ENCODE measurements at places on chromosomes 2 and 18.

GRCh38 chr2:241788572-241788971, 11.9 kb downstream of the GAL3ST2 start:
- DNase-seq = no peak

DNA sequence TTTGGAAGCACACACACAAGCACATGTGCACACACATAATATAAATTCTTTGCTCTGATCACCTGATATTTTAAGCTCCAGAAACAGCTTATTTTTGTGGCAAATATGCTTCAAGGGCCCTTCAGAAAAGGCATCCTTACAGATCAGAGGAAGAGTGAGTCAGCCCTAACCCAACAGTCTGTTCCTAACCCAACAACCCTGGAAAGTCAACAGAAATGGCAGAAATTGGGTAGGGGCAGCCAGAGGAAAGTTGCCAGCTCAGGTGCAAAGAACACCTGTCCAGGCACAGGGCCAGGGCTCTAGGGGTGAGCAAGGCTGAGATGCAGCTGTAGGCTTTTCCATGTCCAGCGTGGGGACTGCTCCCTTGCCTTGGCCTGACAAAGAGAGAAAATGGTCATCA, 6.4 kb upstream of the NCKAP5 start:
- DNase-seq = no peak

DNA sequence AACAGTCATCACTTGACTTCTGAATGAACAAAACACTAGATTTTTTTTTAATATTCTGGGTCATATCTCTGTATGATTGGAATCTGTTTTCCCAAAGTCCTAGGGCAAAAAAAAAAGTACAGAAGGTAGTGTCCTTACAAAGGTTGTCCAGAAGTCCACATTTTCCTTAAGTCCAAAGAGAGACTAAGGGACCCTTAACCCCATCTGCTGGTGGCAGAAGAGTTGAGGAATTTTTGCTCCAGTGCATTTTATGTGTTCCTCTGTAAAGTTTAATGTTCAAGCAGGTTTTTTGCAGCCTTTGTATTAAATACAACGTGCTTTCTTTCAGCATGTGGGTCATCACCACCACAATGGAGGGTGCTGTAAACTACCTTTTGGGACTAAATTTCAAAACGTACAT, 215.9 kb downstream of the SP3 start:
- no peak for DNase-seq

DNA sequence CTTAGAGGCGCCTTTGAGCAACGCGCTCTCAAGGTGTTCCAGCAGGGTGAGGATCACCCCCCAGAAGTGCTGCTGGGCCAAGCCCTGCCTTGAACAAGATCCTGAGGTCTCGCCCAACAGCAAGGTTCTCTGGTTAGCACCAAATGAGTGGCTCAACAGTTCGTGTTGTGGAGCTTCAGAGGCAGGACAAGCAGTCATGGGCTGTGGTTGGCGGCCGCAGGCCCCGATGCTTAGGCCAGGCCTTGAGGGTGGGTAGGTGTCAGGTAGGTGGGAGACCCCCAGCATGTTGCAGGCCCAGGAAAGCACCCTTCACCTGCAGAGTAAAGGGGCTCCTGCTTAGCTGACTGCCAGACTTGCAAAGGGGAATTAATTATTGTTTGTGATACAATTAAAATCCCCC, 70.2 kb upstream of the FOSL2 start:
- no peak for DNase-seq

DNA sequence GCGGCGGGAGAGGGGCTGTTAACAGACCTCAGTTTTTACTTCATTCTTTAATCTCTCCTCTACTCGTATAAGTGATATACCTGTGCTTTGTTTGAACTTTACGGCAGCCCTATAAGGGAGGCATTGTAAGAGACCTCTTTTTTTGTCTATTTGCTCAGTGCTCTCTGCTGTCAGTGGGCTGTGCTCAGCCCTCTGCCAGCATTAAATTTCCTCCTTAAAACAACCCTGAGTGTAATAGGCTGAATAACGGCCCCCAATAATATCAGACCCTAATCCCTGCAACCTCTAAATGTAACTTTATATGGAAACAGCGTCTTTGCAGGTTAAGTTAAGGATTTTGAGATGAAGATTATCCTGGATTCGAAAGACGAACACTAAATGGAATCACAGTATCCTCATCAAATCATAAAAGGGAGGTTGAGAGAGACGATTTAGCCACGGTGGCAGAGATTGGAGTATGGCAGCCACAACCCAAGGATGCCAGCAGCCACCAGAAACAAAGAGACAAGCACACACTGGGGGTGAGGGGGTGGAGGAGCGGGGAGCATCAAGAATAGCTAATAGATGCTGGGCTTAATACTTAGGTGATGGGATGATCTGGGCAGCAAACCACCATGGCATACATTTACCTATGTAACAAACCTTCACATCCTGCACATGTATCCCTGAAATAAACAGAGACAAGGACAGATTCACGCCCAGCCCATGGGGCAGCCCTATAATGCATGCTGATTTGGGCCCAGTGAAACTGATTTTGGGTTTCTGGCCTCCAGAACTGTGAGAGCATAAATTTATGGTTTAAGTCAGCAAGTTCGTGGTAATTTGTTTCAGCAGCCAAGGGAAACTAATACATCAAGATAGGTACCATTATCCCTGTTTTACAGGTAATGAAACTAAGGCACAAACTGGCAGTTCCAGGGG, 894 bp upstream of the FARSB start:
- no peak for DNase-seq

DNA sequence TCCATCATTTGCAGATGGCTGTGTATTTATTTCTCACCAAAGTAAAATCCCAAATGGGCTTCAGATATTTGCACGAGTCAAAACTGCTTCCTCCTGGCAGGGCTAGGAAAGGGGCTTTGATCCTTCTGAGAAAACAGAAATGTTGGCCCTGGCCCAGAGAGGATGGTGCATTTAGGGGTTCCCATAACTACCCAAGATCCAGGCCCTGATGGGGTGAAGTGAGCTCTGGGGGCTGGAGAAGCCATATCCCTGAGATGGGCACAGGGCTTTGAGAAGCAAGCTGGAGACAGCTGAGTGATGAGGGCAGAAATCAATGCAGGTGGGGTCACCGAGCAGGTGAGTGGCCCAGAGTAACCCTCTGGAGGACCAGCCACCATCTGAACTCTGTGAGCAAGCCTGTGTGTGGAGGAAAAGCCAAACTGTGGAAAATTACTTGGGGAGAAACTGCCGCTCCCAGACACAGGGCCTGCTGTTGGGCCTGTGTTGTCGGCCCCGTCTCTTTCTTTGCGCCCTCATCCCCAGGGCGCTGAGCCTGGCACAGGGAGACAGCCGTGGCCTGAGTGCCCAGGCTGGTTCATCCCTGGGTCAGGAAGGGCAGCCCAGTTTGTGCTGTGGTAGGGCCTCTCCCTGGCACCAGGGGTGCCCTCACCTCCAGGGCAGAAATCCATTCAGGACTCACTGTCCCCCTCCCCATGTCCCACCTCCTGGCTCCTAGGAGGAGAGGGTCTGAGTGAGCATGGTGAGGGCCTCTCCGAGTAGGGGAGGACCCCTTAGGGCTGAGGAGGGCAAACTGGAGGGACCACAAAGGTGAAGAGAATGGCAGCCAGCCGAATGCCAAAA, 167.8 kb upstream of the HAAO start:
- no peak for DNase-seq

DNA sequence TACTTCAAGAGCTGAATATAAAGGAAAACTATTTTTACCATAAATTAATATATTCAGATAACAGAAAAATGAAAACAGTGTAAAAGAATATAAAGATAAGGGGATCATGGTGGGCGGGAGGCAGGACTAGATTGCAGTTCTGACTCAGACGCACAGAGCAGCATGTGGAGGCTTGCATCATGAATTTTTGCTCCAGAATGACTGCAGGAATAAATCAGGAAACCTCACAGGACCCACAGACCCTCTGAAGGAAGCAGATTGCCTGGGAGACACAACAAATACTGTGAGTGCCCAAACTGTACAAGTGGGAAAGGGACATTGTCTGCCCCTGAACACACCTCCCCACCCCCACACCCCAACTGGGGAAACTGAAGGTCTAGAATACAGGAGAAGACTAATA, 19.2 kb upstream of the SIGLEC15 start:
- DNase-seq = no peak

GRCh38 chr2:156279446-156280150, 52.9 kb downstream of the NR4A2 start:
- DNase-seq = no peak

DNA sequence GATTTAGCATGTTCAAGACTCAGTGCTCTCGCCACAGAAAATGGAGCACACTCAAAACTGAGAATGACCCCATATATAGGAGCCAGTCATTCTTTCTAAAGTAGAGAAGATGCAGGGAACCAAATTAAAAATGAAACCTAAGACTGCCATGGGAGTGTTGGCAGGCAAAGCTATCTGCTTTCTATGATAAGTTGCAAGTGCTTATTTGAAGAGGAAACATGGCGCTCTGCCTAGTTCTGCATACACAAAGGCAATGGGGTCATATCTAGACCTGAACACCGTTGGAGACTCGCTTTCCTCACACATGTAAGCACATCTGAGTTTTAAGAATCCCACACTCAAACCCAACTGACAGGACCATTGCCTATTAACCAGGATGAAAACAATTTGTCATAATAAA, 292.5 kb downstream of the ALK start:
- no peak for DNase-seq

DNA sequence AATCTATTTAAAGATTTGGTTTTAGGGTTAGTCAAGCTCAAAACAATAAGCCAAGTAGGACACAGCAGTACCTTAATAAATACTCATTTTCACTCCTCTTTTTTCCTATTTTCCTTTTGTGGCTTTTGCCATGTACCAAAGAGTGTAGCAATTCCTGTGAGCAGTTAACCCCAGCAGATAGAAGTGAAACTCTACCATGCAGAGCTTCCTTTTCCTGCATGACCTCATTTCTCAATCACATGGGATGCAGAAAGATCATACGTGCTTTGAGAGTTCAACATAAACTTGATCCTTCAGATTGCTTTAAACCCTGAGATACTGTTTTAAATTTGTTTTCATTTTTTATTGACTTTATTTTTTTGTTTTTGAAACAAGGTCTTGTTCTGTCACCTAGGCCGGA, 99.1 kb upstream of the ARHGAP15 start:
- no peak for DNase-seq

- DNase-seq = peak; percentile 36
Observed at GRCh38 chr18:72672364-72673184, 128.4 kb upstream of the CBLN2 start.

- DNase-seq = no peak
Observed at GRCh38 chr2:40511661-40512213, 59.8 kb upstream of the SLC8A1 start.

GRCh38 chr2:25700221-25700660, 26.9 kb upstream of the DTNB start:
- peak; percentile 5 for DNase-seq
